ENCODE measurements at places on chromosomes 13 and 19.

DNA sequence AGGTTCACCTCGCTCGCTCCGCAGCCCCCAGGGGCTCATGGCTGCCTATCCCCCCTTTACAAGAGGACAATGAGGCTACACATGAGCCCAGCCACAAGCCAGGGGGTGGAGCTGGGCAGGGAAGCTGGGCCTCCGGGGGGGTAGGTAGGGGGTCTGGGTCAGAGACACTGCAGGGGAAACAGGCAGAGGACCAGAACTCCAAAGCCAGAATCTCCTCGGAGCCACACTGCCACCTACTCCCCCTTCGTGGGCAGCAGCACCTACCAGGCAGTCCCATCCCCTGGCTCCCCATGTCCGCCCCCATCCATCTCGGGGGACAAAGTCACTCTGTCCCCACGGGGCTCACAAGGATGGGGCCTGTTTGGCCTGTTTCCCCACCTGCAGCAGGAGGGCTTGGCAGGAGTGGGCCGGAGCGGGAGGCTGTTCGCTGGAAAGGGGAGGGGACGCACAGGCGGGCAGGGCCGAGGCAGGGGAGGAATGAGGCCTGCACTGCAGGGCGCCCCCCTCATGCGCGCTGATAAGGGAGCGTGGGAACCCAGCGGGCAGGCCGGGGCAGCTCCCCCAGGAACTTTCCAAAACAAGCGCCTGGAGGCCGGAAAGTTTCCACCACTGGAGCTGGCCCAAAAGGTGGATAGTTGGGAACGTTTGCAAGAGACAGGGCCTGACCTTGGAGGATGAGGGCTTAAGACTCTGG, 545 bp upstream of the ISYNA1 start:
- DNase-seq = no peak

DNA sequence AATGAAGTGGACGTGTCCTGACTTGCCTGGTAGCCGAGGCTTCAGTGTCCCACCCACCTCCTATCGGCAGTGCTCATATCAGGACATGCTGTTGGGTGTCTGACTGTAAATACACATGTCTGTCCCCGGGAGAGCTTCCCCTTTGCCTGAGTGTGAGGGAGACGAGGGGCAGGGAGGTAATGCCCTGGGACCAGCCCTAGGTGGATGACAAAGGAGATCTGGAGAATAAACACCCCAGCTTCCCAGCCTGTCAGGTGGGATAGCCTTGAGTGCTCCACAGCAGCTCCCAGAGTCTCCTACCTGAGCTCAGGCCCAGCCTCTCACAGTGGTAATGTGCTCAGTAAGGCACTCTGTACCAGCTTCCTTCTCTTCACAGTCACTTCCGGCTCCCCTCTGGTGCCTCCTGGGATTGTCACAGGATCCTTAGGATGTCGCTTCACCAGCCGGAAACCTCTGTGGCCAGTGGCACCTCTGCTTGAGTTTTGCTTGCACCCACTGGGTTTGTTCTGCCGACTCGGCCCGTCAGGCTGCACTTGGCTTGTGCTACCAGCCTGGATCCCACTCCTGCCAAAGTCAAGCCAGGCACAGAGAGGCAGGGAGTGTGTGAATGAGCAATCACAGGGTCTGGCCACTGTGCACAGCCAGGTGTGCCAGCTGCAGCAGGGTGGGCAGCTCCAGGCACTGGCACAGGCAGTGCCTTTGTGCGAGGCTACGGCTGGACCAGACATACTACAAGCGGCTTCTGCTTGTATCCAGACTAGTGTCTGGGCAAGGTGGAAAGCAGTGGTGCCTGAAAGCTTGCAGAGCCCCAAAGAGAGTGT, 54.4 kb upstream of the RGCC start:
- no peak for DNase-seq

DNA sequence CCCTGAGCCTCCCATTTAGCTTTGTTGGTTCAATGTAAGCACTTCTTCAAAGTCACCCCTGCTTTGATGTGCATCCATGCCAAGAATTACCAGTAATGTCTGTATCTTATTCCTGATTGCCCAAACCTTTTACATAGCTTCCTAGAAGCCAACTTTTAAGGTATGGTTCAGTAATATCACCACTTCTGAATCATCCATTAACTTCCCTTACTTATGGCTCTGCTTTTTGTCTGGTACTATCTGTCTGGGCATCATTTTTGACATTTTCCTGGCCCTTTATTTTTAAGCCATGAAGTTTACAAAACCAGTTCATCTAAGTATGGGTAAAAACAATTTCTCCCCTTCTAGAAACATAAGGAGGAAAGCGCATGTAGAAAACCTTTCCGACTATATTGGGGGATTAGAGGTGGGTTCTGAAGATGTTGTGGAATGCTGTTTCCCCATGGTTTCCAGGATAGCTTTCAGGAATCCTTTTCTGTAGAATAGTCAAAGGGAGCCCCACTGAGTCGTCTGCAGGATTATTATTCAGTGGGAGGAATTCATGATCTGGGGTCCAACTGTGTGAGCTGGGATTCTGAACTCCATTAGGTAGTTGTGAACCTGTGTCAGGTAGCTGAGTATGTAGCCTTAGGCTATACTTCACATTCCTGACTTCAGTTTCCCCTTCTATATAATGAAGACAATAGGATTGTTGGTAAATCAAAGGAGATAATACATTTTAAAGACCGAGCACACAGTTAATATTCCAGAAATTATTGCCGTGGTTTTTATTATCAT, 163.8 kb downstream of the SUCLA2 start:
- no peak for DNase-seq

GRCh38 chr13:112818040-112818697, 128.3 kb downstream of the ATP11A start:
- DNase-seq = no peak

GRCh38 chr13:28322256-28322905, 172.5 kb downstream of the FLT1 start:
- DNase-seq = no peak

DNA sequence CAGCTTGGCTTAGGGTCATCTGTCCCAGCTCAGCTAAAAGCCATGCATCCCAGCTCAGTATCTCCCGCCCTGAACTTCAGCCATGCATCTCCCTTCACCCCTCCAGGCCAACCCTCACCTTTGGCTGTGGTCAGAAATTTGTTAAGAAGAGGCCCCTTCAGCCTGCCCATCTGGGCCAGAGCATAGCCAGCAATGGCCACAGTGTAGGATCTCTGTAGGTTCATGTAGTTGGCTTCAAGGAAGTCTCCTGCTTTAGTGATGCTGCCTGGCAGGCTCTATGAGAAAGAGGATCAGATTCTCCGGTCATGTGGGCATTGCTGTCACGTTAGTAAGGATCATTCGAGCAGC, 16.6 kb upstream of the TNFSF14 start:
- no peak for DNase-seq

GRCh38 chr19:44661904-44662303, 9.4 kb upstream of the CEACAM19 start:
- DNase-seq = no peak

GRCh38 chr13:89568746-89569145, 1778.7 kb upstream of the MIR17HG start:
- no peak for DNase-seq

DNA sequence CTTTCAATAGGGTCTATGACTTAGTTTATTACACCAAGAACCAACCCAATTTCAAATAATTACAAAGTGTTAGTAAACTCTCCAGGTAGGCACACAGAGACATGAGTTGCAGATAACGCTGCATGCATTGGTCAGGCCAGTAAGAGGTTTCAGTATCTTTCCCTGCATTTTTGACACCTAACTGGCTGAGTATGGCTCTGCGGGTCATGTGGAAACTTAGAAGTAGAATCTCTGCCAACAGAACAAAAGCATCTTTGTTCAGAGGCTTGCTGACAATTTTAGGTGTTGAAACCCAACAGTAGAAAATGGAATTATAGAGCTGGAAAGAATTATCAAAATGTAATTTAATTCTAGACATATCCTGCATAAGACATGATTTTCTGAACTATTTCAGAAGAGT, 25.3 kb downstream of the HTR2A start:
- no peak for DNase-seq

DNA sequence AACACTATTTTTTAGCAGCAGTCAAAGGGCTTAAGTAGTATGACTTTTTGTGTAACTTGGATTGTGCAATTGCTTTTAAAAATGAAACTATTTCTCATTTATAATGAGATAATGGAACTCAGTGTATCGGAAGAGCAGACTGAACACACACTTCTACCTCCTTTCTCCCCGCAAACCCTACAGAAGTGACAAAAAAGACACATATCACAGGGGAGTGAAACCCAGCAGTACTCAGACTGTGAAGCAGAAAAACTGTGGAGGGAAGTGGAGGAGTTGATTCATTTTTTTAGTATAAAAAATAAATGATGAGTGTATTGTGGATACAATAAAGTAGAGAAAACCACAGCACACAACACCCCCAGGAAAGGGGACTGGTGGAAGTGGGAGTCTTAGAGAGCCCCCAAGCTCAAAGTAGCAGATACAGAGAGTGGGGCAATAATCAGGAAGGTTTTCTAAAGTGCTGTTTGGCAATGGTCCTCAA, 9.7 kb downstream of the LPAR6 start:
- DNase-seq = no peak

DNA sequence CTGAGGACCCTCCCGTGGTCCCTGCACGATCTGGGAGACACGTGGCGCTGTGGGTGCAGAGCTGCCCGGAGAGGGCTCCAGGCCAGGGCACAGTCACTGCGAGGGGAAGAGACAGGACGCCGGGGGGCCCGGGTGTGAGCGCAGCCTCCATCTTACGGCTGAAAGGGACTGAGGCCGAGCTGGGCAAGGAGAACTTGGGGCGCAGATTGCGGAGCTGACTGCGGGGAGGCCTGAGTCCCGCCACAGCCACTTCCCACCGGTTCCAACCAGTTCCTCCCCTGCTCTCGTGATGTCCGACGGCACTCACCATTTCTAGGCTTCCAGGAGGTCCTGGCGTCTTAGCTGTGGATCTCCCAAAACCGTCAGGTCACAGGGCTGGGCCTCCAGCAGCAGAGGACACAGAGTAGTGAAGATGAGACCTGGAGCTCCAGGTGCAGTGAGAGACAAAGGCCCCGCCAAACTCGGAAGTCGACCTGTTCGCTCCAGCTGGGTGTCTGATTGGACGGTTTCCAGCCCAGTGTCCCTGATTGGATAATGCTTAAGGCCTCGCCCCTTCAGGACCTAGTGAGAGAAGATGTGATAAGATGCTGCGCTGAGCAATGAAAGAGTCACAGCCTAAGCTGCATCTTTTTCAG, 4.8 kb upstream of the ZNF253 start:
- DNase-seq = peak; percentile 78

DNA sequence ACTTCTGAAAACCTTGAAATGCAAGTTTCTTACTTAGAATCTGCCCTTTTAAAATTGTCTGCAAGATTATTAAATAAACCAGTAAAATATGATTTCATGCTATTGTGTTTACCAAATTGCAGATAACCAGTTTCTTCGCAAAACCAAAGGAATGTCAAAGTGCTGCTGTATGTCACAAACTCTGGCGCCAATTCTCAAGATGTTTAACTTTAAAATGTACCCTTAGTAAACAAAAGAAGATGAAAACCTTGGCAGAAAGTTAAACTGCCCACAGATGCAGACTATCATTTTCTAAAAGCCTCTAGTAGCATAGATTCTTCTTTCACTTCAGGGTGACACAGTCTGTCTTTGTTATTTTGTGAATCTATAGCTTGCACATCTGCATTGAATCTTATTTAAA, 189.2 kb downstream of the SLITRK6 start:
- DNase-seq = no peak

DNA sequence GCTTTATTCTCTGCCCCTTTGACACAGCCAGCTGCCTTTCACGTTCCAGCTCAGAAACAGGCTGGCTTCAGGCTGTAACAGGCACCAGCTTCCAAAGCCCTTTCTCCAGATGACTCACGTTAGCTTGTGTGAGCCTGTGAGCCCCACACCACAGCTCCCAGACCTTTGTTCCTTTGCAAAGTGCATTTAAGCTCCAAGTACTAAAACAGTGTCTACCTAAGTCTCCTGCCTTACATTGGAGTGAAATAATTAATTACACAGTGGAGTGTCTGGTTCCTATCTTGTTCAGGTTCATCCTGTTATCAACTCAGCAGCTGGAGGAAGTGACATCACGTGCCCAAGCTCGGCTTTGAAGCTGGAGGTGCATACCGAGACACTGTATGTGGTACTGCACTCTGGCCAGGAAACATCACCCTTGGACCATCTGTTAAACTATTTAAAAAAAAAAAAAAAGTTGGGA, 475.8 kb downstream of the FOXO1 start:
- DNase-seq = peak; percentile 60

DNA sequence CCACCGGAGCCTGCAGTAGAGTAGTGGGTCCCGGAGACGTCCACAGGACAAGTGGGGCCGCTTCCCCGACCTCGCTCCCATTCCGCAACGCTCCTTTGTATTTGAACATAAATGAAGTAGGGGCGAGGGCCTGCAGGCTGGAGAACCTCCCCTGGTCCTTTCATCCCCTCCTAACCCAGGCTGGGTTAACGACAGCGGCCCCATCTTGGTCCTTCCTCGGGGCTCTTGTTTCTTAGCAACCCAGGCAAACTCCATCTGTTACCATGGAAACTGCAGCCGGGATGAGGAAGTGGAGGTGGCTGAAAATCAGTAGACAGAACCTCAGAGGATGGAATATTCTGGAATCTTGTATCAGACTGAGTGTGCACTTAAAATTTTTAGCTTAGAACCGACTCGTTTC, 132.6 kb upstream of the USP29 start:
- no peak for DNase-seq

DNA sequence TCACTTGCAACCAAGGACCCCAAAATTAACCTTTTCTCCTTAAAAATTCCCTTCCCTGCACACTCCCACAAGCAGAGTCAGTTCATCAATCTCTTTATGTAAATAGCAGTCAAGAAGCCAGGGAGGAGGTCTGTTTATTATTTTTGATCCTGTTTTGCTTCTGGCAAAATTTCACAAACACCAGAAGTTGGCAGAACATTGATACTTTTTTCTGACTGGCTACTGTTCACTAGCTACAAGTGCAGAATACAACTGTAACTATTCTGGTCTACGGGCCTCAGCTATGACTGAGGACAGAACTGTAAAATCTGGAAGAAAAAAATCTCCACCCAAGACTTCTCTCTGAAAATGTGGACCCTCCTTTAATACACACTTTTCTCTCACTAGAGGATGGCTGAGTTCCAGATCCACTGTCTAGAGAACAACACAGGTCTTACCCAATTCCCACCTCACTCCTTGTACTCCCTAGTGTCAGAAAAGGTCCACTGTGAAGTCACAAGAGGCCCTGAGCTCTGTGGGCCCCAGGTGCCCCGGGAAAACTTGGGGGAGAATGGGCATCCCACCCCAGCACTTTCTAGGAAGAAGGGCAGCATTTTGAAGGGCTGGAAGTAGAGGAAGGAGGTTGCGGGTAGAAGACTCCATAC, 14.5 kb downstream of the STARD13 start:
- no peak for DNase-seq

GRCh38 chr13:99997702-99998214, 16.2 kb downstream of the ZIC2 start:
- no peak for DNase-seq

DNA sequence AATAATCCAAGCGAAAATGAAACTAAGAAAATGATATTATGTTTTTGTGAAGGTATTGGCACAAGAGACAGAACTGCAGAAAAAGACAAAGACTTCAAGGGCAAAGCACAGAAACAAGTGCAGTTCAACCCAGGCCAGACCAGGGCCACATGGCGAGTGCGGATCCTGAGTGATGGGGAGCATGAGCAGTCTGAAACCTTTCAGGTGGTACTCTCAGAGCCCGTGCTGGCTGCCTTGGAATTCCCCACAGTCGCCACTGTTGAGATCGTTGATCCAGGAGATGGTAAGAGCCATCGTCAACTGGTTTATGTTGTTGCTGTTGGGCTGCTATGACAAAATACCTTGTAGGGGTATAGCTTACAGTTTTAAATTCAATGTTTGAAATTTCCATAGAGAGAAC, 82.6 kb downstream of the FREM2 start:
- DNase-seq = no peak
